ENCODE measurements at places on chromosomes 3 and 15. TPM values are rescaled to one million over a fixed set of nuclear protein-coding genes. Genes with fewer than 3 reads are reported as not detected.

The HDGFL3 gene
- total RNA-seq: 43.1 TPM

The WDR53 gene
- 9.2 TPM for total RNA-seq

The LRRIQ4 gene
- not detected for total RNA-seq

The HES1 gene
- total RNA-seq: 17.1 TPM

The PLCL2 gene
- 3.5 TPM for total RNA-seq

The MNS1 gene
- 3.1 TPM for total RNA-seq

The HERC2 gene
- total RNA-seq: 22.7 TPM

All from epithelial cell of proximal tubule (primary cell).